T-helper 1 cell (primary cell): ENCODE measurements at places on chromosomes 3 and 15.
A peak's percentile ranks its signal among the peaks of the same experiment; 100 is the strongest.

DNA sequence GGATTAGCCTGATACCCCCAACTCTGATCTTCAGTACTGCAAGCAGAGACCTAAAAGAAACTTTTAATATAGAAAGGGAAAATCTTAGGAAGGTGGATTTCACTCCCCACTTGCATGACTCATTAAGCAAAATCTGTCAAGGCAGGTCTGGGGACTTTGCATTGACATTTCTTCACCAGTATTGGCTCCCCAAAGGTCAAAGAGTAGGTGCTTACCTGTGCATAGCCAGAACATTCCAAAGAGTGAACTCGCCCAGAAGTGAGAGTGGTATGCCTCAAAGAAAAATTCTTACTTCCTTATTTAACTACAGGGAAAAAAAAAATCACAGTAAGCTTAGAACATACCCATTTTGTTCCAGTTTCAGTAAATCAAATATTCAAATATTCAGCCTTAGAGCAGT, 140.9 kb upstream of the TP63 start:
- DNase-seq: no peak

DNA sequence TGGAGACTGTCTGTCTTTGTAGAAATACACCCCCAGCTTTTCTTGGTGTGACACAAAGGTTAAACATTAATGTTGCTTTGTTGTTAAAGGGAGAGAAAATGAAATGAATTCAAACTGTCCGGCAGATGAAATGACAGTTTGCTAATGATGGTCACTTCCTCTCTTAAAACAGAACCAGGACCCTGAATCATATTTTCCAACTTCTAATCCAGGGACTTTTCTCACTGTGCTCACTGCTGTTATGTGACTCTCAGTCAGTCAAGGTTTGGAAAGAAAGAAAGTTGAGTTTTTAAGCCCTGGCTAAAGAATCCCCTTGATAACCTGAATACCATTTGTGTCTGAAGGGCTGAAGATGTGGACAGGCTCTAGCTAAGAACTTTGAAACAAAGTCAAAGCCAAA, 215.8 kb downstream of the AGBL1 start:
- DNase-seq: no peak

DNA sequence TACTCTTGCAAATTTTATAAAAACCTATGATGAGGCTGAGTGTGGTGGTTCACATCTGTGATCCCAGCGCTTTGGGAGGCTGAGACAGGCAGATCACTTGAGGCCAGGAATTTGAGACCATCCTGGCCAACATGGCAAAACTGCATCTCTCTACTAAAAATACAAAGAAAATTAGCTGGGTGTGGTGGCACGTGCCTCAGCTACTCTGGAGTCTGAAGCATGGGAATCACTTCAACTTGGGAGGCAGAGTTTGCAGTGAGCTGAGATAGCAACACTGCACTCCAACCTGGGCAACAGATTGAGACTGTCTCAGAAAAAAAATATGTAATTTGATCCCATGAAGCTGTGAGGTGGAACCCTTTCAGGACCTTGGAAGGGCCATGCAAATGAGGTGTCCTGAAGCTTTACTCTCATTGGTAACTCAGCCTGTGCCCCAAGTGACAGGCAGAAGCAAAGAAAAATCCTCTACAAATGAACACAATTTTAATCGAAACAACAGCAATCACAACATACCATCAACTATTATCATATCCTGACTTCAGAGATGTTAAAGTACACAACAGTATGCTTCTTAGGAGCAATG, 84.6 kb upstream of the CDV3 start:
- DNase-seq: no peak

DNA sequence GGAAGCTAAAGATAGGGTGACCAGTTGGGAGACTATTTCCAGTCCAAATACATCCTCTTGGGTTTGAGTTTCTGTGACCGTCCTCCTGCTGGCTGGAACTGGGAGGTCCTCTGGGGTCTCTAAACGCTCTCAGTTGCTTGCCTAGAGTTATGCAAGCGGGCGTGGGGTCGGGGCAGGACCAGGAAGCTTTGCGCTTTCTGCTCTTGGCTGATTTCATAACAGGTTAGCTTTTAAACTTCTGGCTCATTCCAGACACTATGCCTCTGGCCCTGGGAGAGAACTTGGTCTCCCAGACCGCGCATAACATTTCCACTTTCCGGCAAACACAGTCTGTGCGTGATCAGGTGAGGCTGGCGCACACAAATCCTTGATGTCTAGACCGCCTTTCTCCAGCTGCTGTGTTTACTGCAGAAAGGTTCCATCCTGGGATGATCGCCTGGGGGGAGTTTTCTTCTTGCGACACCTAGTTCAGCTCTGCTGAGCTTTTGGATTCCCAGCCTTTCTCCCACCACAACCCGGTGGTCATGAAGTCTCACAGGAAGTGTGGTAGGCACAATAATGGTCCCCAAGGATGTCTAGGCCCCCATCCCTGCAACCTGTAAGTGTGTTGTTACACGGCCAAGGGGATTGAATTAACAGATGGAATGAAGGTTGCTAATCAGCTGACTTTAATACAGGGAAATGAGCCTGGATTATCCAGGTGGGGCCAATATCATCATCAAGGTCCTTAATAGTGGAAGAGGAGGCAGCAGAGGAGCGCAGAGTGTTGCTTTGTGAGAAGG, 23.6 kb upstream of the CGNL1 start:
- DNase-seq: no peak

DNA sequence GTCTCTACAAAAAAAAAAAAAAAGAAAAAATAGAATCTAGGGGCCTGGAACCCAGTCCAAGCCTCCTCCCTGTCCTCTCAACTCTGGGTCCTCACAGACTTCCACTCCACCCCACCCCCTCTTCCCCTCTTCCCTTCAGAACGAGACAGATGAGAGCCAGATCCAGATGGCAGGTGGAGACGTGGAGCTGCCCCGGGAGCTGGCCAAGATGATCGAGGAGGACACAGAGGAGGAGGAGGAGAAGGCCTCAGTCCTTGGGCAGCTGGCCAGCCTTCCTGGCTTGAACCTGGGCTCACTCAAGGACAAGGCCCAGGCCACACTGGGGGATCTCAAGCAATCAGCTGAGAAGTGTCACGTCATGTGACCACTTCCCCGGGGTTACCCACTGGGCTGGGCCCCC, 3.6 kb downstream of the CPLX3 start:
- no peak for DNase-seq

GRCh38 chr15:90421527-90421926, 33.5 kb downstream of the IQGAP1 start:
- DNase-seq: no peak

DNA sequence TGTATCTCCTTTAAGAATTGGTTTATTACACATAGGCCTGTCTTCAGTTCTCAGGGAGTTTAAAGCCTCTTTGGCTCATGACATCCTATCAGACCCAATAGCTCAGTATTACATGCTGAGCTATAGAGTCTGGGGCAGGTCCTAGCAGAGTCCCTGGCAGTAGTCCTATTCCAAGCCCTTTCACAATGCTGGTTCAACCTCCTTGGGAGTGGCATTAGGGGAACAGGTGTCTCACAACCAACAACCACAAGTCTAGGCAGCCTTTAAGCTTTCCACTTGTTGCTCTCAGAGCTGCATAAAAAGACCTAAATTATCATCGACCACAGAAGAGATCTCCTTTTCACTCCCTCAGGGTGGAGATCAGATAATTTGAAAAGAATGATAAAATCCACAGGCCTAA, 22.8 kb upstream of the C2CD4B start:
- DNase-seq: no peak

GRCh38 chr3:175670557-175670956, 811.4 kb downstream of the NAALADL2 start:
- no peak for DNase-seq

DNA sequence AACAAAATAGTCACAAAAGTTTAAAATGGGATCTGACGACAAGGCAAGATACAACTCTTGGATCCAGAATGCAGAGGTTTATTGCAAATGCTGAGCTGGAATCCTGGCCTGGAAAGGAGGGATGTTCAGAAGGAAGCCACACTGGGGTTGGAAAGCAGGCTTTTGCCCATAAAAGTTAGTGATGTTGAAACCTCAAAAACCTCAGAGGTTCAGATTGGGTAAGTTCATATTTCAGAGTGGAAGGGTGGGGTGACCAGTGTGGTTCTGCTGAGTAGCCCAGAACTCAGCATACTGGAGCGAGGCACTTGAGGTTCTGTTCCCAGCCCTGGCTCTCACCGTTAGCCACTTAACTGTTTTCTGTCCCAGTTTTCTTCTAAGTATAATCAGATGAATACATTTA, 114.0 kb upstream of the OSTN start:
- DNase-seq: no peak

DNA sequence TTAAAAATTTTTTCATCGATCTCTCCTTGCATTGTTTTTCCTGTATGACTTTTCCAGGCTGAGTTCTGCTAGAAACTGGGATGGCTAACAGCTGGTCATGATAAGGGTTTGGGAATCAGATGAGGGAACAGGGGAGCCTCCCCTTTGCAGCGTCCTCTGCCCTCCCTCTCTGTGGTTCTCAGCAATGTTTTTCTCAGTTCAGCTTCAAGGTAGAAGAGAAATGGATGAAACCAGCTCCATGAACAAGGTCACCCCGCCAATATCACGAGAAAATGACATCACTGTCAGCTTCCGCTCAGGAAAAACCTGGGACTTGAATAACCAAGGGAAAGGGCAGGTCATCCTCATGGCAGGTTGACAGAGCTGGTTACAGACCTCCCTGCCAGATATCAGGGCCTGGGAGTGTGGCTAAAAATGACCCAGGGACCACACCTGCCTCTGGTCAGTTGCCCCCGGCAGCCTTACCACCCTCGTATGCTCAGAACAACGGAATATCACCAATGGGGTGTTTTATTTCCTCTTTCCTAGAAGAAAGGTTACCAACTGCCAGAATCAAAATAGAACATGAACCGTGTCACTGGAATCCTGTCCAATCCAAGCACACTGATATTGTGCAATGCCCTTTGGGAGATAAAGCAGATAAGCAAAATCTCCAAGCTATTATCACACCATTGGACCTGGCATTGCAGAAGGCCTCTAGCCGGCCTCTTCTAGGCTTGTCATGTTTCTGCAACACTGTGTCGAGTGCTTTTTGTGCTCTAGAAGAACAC, 26.1 kb downstream of the LSM3 start:
- DNase-seq: no peak

DNA sequence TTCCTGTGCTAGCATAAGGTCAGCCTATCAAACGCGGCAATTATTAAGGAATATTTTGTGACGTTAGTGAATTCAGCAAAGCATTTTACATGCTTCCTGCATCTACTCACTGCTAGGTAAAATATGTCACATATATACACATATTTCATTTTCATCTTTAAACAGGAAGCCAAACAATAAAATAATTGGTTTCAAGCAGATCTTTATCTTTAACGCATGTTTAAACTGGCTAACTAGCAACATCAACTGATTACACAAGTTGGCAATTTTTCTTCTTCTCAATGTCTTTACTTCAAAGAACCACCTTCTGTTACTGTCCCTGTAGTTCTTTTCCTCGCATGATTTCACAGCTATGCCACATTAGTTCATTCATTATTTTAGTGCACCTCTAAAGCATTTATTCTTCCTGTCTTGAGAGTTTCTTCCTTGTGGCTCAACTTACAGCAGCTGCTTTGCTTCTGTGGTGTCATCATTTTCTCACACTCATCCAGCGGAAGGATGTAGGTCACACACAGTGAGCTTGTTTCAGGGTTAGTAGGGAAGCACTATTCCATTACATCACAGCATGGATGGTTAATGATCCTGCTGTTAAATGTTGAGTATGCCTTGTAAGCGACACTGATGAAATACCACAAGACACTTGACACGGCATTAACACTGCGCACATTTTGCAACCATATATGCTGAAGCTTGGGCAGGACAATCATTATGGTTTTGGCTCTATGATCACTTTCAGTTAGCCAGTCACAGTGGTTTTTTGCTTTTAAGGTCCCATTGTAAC, 2.3 kb upstream of the BCHE start:
- DNase-seq: no peak

- DNase-seq: no peak
These were observed 175.0 kb upstream of the PFN2 start for GRCh38 chr3:150145659-150146058.

GRCh38 chr3:56878074-56878473, 76.3 kb upstream of the ARHGEF3 start:
- DNase-seq: peak; percentile 67

DNA sequence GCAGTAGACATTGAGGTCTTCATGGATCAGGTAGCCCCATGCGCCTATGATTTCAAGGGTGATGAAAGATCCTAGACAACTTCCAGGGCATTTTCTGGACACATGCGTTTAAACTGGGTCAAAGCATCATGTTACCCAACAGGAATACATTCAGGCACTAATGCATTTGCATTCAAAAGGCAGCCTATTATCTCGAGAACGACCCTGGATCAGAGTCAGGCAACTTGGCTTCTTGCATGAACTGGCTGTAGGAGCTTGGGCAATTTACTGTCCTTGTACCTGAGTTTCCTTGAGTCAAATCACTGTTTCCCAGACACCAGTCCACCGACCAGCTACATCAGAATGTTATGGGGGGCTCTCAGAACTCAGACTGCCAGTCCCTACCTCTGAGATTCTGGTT, 51.5 kb upstream of the CHST2 start:
- no peak for DNase-seq

DNA sequence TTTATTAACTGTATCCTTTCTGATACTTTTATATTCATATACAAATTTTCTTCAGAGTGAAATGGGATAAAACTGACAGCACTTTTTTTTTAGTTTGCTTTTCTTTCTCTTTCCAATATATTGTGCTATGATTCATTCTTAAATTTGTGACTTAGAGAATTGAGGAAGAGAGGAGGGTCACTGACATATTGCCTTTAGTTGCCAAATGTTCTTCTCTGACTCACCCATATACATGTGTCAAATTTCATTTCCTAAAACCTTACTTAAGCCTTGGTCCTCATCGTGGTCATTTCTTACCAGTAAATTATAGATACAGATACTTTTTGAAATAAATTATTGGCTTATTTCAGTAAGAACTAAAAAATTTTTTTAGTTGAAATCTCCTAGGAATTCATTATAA, 53.9 kb downstream of the CLASP2 start:
- DNase-seq: no peak

DNA sequence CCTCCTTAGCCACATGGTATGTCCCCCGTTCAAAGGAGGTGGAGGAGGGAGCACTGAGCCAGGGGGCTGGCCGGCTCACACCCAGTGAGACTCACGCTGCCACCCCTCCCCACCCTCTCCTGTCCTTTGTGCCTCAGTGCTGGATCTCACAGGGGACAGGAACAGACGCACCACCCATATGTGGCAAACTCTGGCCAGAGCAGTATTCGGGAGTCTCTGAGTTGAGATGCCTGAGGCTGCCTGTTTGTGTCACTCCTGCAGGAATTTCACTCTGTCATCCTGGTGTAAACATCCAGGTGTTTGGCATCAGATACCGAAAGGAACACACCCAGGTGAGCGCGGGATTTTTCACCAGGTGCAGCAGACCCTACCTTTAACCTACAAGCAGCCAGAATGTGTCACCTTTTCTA, 25.7 kb downstream of the RGMA start:
- DNase-seq: no peak

- DNase-seq: no peak
These were observed 562.3 kb downstream of the MCTP2 start for GRCh38 chr15:94793641-94794040.

GRCh38 chr3:71926616-71927015, 141.7 kb upstream of the PROK2 start:
- no peak for DNase-seq
